Gastrocnemius medialis (tissue), 4 donors: ENCODE measurements at places on chromosomes 16 and 17.

DNA sequence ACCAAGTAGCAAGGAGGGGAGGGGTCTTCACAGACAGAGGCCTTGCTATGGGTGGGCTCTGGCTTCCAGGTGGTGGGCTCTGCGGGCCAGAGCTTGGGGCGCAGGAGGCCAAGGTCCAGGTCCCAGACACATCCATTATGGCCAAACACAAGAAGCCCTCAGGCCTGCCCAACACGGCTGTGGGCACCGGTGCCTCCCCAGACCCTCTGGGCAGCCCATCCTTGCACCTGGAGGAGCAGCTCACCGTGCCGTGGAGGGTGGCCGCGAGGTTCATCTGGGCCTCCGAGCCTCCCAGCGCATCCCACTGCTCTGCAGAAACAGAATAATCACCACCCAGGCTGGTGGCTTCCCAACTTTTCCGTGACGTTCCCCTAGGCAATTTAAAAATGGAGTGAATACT, 55.9 kb downstream of the TBC1D16 start:
- no peak for DNase-seq

- DNase-seq, result no peak
Observed at GRCh38 chr17:20010936-20011335, 1.8 kb downstream of the SPECC1 start.

DNA sequence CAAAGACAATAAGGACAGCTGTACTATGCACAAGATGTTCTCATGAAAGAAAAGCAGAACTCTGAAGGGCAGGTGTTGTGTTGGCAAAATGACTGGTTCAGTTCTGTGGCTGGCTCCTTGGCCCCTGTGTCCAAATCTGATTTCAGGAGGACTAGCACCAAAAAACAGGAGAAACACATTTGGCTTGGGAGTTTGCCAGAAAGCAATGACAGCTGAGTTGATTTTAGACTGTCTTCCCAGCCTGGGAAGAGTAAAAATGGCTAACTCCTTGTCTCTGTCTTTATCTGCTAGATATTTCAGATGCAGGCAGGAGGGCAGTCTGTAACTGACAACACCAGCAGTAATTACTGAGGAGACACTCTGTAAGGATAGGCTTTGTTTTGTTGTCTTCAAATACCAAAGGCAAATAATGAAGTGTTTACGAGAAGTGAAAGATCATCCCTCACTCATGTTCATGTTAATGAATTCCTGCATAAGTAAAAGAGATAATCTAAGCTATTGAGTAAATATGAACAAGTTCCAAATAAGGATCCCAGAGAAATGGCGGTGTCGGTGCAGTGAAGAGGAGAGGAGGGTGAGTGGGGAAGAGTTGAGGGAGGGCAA, 989.0 kb downstream of the CDH11 start:
- no peak for DNase-seq

- no peak for DNase-seq
Observed at GRCh38 chr17:48261297-48261880, 153.8 kb downstream of the SNX11 start.

DNA sequence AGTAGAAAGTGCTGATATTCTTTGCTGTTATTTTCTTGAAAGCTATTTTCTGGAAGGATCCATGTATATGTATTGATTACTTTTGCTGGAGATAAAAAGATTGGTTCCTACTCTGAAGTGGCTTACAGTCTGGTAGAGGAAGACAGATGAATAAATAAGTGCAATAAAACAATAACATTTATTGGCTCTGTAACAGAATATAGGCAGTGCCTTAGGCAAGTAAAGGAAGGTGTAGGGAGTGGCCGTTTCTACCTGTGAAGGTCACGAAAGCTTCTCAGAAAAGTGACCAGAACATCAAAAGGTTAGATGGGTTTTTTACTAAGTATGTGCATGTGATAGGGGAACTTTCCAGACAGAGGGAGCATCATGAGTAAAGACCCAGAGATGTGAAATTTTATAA, 43.1 kb downstream of the COX10 start:
- no peak for DNase-seq

DNA sequence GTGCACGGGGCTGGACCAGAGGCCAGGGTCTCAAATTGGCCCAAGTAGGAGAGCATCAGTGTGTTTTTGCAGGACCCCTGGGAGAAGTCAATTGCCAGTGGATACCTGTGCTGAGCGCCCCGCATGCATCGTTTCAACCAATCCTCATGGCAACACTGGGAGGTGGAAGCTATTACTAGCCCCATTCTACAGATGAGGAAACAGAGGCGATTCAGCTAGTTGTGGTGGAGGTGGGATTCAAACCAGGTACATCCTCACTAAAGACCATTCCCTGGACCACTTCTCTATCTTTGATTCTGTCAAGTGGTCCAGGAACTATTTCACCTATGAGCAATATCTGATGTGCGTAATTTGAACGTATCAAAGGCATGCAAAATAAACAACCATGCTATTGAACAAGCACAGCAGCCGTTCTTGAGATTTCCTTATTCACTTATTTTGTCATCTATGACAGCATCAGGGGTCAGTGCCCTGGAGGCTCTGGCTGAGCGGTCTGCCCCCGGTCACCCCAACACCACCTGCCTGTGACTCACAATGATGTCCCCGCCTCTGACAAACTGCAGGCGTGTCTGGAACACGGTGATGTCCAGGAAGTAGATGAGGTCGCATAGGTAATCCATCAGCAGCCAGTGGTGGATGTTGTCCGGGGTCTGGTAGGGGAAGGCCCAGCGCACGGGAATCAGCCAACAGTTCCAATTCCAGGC, 54.0 kb downstream of the CNGB1 start:
- DNase-seq, result no peak

DNA sequence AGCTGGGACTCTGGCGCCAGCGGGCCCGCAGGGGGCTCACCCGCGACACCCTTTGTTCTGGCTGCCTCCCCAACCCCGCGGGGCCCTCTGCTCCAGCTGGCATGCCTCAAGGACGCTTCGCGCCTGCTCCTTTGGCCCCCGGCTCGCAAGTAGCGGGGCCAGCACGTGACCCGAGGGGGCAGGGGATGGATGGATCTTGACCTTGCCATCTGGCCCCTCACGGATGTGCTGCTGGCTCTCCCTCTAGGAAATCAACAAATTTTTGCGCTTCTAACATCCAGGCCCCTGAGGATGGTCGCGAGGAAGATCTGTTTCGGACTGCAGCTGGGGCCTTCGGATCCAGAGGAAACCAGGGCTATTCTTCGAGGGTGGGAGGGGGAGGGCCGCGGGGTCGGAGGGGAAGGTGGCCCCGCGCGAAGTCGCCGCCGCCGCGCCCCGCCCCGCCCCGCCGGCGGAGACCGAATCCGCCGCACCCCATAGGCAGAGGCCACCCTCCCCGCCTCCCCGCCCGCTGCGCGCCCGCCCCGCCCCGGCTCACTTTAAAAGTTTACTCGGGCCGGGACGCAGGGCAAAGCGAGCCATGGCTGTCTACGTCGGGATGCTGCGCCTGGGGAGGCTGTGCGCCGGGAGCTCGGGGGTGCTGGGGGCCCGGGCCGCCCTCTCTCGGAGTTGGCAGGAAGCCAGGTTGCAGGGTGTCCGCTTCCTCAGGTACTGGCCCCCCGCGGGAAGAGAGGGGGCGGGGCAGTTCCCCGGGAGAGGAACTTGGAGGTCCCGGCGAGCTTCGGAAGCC, at the start of gene ACSF2:
Gene ACSF2 (plus strand): TSS at position 537 of the 790 bp plus-strand sequence. CDS start 44 bp downstream, at position 581.
- peak; percentile 77 for DNase-seq

DNA sequence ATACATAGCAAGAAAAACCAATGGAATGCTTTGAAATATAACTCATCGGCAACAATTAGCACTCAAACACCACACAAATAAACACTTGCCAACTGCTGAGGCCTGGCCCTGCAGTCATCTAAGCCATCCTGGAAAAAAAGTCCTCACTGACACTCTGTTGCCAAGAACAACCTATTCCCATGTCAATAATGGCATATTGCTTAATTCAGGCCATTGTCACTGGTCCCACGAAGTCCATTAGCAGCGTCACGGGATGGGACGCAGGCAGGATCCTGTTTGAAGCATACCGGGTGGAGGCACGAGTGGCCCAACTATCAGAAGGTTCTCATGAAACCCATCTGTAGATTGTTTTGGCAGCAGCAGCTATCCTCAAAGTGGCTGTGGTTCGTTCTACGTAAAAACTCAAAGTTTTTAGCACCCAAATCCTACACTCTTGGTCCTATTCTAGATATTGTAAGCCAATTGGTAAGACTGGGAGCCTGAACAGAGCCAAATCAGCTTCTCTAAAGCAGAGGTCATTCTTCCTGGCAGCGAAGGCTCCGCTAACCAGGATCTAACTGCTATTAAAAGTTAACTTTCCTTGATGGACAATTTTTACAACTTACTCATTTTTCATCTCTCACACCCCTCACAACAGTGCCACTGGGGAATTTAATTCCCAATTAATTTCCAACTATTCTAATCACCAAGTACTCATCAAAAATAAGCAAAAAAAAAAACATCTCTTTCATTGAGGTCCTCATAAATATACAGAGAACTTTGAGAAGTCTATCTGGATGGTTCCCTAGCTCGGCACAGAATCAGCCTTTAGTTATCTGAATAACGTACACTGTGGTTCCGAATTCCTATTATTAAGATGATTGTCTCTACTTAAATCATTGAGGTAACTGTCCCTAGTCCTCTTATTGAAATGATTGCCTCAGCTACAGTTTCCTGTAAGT, 91.5 kb downstream of the ZFHX3 start:
- peak; percentile 75 for DNase-seq

DNA sequence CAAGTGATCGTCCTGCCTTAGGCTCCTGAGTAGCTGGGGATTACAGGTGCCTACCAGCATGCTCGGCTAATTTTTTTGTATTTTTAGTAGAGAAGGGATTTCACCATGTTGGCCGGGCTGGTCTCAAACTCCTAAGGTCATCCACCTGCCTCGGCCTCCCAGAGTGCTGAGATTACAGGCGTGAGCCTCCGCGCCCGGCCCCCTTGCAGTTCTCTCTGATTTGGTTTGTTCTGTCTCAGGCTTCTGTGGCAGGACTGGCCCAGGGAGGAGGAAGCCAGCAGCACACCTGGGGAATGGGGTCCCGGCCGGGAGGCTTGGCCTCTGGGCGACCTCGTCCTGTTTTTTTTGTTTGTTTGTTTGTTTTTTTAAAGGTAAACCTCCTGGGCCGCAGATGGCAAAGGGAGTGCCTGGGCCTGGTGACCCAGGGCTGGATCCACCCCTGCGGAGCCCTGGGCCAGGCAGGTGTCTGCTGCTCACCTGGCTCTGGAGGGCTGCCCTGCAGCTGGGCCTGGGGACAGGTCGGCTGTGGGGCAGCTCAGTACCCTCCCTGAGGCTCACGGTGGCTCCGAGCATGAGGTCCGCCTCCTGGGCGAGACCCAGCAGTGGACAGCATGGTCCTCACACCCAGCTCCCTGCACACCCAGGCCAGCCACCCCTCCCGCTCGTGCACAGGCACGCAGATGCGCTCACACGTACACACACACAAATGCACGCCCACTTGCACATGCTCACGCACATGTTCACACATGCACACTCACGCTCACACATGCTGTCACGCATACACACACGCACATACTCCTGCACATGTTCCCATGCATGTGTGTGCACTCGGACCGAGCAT, 3.3 kb upstream of the NUDT16L1 start:
- DNase-seq, result no peak

DNA sequence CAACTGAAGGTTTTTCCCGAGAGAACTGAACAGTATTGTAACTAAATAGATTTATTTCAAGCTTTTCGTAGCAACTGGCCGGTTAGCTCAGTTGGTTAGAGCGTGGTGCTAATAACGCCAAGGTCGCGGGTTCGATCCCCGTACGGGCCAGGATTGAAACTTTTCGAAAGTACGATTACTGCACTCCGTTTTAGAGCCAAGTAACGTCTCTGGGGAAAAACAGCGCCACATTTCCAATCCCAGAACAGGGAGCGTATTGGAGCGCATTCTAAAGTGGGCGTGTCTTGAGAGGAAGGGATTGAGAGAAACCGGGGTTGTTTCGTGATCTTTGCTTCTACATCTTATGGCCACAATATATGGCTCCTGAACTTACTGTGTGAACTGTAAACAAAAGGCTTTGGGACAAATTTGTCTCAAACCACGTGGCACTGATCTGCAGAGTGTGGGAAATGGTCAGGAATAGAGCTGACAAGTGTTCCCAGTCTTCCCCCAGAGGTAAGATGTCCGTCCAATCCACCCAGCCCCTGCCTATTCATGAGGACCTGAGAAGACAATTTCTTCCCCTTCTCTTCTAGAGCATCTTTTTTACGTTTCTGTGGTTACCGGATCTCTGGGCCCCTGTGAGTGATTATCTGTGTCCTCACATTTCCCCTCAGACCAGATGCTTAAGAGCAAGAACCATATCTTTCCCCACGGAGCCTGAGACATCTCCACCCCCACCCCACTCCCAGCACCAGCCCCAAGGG, 2.3 kb downstream of the BORCS6 start:
- peak; percentile 89 for DNase-seq

- DNase-seq, result no peak
Observed at GRCh38 chr17:79664930-79665737, 54.3 kb upstream of the RBFOX3 start.

GRCh38 chr17:79608624-79608959, 2.3 kb downstream of the RBFOX3 start:
- DNase-seq, result no peak

DNA sequence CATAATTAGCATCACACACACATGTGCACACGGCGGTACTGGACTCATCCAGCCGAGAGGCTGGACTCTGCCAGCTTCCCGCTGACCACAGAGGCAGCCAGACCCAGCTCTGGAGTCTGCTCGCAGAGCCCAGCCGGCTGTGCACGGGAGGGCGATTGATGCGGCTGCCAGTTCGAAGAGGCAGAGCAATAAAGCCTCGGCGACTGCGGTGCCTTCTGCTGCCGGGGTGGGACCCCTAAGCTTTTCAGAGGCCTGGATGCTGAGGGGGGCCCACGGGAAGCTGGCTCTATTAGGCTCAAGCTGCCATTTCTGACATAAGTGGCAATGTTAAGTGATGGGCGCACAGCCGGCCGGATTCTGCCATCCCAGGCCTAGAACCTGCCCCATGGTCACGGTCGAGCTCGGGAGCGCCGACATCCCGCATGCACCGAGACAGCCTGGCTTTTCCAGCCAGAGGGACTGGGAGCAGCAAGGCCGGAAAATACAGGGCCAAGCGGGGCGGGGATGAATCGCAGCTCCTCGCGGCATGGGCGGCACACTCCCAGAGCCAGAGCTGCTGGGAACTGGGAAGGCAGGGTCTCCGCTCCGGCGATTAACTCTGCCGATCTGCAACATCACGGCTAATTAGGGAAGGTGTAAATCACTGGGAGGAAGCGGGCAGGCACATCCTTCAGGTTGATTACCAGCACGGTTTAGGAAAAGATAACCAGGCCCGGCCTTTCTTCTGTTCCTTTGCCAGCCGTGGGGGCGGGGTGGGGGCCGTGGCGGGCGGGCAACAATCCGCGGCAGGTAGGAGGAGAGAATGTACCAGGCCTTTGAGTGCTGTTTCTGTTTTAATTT, 57.7 kb downstream of the TBC1D16 start:
- DNase-seq, result no peak
